ENCODE measurements at places on chromosomes 5 and 9.

- DNase-seq, result peak; percentile 22
Measured at GRCh38 chr5:80453366-80453765, 34.5 kb upstream of the FAM151B start.

DNA sequence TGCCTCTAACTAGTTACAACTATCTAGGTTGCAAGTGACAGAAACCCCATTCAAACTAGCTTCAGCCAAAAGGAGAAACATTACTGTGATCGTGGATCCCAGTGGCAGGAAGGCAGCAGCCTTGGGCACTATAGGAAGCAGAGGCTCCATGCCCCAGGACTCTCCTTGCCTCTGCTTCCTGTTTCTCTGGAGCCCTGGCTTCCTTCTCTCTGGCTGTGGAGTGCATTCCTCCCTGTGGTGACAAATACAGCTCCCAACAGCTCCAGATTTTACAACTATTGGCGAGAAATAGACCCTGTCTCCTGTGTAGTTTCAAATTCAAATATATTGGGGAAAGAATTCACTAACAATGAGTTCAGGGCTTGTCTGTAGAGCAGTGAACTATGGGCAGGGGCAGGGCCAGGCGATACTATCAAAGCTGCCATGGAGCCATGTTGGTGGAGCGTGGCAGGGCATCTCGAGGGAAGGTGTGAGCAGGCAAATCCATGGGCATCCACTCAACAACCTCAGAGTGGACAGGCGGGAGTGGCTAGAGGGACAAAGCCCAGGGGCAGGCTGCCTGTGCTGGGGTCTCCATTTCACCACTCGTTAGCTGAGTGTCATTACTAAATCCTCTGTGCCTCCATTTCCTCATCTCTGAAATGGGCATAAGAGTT is 189.5 kb downstream of the ERCC6L2 start:
- no peak for DNase-seq

DNA sequence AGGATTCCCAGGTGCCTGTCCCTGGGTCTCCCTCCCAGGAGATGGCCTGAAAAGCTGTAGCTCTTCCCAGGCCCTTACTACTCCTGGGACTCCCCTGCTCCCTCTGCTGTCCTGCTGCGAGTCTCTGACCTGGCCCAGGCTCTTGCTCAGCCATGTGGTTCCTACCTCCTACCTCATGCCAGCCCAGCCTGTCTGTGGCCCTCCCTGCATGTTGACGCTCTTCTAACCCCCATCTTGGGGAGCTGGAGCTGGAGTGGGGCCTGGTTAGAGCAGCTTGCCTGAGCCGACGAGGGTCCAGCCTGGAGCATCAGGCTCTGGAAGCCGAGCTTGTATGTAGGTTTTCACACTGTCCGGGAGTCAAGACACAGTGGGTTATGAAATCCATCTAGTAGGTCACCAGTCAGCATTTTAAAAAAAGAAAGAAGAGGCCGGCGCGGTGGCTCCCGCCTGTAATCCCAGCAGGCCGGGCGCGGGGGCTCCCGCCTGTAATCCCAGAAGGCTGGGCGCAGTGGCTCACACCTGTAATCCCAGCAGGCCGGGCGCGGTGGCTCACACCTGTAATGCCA is 244.4 kb downstream of the FANCC start:
- DNase-seq, result no peak

- DNase-seq, result no peak
Measured at GRCh38 chr9:16721972-16722371, 148.5 kb downstream of the BNC2 start.

DNA sequence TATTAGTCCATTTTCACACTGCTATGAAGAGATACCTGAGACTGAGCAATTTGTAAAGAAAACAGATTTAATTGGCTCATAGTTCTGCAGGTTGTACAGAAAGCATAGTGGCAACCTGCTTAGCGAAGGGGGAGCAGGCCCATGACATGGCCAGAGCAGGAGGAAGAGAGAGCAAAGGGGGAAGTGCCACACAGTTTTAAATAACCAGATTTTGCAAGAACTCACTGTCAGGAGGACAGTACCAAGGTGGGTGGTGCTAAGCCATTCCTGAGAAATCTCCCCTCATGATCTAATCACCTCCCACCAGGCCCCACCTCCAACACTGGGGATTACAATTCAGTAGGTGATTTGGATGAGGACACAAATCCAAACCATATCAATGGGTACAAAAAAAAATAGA is 16.8 kb upstream of the PCSK5 start:
- DNase-seq, result no peak

GRCh38 chr9:117044241-117044640 is 357.1 kb downstream of the TRIM32 start:
- DNase-seq, result no peak

DNA sequence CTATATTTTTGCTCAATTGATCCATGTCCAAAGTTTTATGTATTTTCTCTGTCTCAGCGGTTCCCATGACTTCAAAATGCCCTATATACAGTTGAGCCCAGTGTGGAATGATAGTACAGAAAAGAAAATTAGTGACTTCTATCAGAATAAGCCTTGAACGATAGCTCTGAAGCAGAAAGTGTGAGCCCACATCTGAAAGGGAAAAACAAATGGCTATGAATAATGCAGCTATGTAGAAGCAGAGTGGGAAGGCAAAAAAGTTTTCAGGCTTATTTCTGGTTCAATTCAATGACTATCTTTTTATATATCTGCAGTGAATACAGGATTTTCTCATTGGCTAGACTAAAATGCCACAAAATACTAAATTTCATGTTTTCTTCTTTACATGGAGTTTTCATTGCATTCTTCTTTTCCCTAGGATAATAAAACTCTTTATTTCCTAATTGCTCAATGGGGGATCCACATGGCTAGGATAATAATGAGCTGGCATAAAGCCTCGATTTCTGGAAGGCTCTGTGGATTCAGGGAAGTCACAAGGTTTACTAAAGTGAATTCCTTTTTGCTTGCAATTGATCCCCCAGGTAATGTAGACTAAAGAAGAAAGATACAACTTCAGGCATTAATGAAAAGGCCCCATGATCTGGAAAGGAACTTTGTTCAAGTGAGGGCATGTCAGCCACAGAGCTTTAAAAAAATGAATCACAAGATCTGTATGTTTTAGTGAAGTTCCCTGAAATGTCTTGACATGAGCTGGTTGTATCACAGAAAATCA is 377.0 kb upstream of the RIOK2 start:
- no peak for DNase-seq

- no peak for DNase-seq
Measured at GRCh38 chr9:115513148-115513547, 395.2 kb upstream of the TNC start.

GRCh38 chr5:54150841-54151240 is 159.5 kb downstream of the ARL15 start:
- DNase-seq, result no peak

DNA sequence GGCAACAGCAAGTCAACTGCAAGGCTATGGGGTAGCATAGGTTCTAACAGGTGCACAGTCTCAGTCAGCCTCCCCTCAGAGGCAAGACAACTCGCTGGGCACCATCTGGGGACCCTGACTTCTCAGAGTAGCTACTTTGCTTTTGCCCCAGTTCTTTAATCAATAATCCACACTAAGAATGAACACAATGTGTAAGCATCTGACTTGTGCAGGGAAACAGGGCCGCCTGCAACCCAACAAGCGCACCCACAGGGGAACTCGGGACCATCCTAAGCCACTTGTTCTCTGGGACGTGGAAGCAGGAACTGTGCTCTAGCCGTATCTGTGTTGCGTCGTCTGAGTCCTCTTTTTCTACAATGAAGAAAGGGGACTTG is 1.9 kb downstream of the MOB3B start:
- no peak for DNase-seq

GRCh38 chr5:150313921-150314716 is 11.4 kb upstream of the ARSI start:
- no peak for DNase-seq

DNA sequence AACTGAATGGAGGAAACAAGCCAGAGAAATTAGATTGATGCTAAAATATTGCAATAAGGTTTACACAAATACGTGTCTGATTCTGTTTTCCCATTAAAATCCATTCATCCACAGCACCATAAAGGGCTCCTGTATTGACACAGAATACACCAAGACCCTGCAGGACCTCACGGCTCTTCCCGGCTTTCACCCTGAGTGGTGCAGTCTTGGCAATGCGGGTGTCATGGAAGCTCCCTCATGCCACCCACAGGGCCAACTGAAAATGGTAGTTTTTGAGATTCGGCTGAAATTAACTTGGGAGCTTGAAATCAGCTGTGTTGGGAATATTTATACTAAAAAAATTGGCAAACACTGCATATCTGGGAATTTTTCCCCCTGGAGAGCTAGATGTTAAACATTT is 17.3 kb upstream of the EXOC3 start:
- peak; percentile 62 for DNase-seq

DNA sequence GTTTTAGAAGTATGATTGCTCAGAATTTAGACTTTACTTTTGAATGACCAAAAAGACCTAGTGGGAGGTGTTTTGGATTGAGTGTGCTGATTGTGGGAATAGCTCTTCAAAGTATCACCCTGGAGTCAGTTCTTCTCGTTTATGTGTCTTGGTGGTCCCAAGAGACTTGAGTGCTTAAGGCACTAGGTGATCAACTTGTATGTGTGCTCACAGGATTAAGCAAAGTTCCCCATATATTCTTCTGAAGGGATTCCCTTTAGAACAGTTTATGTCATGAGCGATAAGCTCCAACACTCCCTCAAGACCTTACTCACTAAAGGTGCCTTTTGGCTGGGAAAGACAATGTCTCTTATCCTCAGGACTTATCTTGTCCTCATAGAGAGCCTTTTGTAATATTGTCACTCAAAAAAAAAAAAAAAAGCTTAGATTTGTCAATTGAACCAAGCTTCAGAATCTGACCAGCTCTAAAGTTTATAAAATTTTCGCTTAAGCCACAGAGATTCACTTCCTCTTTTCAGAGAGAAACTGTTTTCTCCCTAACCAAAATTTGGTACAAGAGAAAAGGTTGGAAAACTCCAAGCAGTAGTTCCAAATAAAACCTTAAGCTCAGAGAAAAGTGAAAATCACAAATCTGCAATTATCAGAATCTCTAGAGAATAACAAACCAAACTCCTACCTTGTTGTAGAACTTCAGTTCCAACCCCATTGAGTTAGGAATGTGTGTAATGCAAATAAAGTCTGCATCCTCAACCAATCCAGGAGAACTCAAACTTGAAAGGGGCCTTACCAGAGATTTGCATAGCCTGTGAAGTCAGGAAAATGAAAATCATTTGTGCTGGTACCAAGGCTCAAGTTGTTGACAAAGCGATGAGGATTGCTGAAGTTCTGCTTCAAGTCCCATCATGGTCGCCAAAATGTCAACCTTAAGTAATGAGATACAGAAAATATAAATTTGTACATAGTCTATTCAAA is 40.0 kb upstream of the PDZD2 start:
- peak; percentile 45 for DNase-seq

DNA sequence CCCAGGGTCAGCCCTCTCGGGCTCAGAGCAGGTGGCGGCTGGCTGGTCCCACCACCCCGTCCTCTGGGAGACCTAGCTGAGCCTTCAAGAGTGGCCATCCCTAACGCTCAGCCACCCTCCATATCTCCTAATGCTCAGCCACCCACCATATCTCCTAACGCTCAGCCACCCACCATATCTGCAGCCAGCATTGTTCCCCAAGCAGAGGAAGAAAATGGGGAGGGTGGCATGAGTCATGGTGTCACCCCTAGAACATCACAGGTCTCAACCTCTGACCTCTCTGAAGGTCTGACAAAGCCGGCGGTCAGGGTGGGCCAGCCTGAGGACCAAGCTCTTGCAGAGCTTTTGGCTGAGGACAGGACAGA is 14.7 kb downstream of the LHX3 start:
- peak; percentile 22 for DNase-seq

DNA sequence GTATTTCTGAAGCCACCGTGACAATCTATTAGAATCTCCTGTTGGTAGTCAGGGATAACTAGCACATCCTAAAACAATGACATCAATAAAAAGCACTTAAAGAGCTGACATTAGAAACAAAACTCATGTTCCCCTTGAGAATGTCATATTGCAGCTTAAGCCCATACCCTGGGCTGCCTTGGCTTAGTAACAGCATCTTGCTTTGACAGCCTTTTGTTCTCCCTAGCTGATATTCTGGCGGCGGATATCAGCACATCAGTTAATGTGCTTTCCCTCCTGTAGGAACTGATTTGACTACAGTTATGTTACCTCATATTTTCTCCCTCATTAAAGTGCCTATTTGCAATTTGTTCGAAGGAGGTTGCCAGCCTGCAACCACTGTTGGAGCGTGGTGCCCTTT is 214.1 kb downstream of the CD180 start:
- DNase-seq, result no peak

GRCh38 chr9:91047993-91048607 is 246.5 kb downstream of the SYK start:
- DNase-seq, result no peak

GRCh38 chr5:59037453-59037852 is 454.6 kb downstream of the RAB3C start:
- no peak for DNase-seq

DNA sequence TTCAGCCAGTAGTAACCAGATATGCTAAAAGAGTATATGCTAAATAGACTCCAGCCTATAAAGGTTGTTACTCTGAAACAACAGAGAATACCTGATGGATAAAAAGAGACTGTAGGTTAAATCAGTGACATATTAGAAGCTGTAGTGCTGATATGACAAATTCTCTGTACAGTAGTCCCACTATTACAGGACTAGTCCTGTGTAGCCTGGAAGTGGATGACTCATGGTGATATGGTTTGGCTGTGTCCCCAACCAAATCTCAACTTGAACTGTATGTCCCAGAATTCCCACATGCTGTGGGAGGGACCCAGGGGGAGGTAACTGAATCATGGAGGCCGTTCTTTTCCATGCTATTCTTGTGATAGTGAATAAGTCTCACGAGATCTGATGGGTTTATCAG is 276.2 kb upstream of the POU5F2 start:
- DNase-seq, result no peak

DNA sequence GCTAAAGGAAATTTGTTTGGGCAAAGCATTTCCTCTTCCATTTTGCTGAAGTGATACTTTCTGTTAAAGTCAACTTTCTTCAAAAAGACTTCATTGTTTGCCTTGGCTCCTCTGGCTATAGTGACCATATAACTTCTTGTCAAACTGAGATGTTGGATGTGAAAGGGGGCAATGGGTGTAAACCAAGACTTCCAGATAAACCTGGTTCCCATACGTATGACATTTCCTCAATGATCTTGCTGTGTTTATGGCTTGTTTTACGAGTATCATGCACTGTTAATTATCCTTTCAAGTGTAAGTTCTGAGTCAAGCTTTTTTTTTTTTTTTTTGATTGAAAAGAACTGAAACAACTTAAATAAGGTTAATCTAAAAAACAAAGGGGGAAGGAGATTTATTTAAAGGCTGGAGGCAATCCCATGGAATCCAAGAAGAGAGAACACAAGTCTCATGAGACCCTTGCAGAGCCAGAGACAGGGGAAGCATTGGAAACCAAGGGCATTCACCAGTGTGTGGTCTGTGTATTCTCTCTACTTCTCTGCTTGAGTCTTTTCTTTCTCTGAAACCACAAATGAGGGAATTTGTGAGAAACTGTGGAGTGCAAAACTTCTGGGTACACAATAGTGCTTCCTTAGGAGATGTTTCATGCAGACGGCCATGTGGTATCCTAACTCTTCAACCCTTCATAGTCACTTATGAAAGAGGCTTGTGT is 335.3 kb downstream of the RAB3C start:
- DNase-seq, result no peak

- DNase-seq, result no peak
Measured at GRCh38 chr9:72726947-72727346, 205.5 kb downstream of the TMC1 start.

Measured in common myeloid progenitor, CD34-positive (primary cell).